ENCODE measurements at places on chromosomes 5 and 9.
A peak's percentile ranks its signal among the peaks of the same experiment; 100 is the strongest.

GRCh38 chr5:173895401-173896165, 7.4 kb downstream of the CPEB4 start:
- no peak for DNase-seq

GRCh38 chr9:99012957-99013512, 69.3 kb downstream of the COL15A1 start:
- peak; percentile 66 for DNase-seq

GRCh38 chr9:129254566-129255287, 76.7 kb upstream of the IER5L start:
- no peak for DNase-seq

DNA sequence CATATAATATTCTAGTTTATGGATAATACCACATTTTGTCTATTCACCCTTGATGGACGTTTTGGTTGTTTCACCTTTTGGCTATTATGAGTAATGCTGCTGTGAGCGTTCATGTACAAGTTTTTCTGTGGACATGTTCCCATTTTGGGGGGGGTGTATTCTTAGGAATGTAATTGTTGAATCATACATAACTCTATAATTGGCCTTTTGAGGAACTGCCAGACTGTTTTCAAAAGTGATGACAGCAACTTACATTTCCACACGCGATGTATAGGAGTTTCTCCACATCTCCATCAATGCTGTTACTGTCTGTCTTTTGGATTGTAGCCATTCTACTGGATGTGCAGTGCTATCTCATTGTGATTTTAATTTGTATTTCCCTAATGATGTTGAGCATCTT, 69.8 kb downstream of the SLC46A2 start:
- peak; percentile 77 for DNase-seq

GRCh38 chr9:127049044-127049443, 73.4 kb downstream of the ANGPTL2 start:
- DNase-seq, result peak; percentile 98

DNA sequence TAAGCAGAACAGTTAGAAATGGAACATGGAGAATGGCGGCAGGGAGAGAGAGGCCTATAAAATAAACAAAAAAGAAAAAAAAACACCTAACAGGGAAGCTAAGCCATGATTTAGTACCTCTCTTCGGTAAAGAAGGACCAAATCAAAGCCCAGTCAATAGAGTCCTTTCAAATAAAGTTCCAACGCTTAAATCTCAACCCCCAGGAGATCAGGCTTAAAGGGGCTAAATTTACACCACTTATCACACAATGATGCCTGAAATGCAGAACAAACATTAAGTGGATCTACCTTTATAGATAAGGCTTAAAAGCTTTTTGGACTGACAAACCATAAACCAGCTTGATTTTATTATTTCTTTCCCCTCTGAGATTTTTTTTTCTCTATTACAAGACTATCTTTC, 66.3 kb downstream of the PRELID2 start:
- DNase-seq, result no peak

- DNase-seq, result no peak
These were observed 474.5 kb downstream of the ZSWIM6 start for GRCh38 chr5:61806491-61807020.

DNA sequence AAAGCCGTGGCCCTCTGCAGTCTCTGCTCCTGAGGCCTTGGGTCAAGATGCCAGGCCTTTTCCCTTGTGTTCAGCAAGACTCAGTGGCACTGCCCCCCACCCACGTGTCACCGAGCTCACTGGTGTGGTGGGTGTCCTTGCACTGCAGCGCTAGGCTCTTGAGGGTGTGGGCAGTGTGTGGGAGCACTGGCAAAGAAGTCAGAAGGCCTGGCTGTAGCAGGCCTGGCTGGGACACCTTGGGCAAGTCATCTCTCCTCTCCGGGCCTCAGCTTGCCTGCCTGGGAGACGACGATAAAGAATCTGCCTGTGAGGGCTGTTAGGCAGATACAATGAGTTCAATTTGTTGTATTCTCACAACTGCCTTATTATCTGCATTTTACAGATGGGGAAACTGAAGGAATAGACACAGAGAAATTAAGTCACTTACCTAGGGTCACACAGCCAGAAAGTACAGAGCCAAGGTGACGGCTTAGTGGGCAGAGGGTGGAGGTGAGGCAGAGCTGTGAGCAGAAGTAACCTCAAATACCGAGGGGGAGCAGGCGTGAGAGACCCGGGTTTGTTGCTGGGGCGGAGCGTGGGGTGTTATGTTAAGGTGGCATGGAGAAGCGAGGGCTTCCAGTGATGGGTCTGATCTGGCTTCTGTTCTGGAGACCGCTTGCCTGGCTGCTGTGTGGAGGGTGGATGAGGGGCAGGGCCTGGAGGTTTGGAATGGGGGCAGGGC, 1.4 kb downstream of the TSPAN17 start:
- DNase-seq, result no peak

DNA sequence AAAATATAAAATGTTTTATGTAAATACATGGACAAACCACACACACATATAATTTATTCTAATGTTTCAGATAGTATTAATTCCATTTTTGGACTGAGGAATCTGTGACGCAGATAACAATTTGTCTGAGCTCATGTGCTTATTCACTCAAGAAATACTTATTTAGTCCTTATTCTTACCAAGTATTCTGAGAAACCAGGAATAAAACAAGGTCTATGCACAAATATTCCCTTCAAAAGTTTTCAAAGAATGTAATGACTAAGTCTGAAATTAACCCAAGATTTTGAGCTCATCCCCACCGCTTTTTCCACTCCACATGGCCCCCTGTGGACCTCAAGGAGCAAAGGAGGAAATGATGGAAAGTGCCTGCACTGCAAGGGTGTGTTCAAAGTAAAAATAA, 1022.3 kb downstream of the EFNA5 start:
- DNase-seq, result no peak

- no peak for DNase-seq
These were observed 278.9 kb downstream of the GADD45G start for GRCh38 chr9:89883401-89884341.

All from cardiac fibroblast (primary cell).